Stimulated activated CD4-positive, alpha-beta T cell treated with anti-CD3 and anti-CD28 coated beads, Interleukin-2, amount 100 ng/mL, for 4 hours (primary cell): ENCODE measurements at places on chromosomes 11 and 22.

DNA sequence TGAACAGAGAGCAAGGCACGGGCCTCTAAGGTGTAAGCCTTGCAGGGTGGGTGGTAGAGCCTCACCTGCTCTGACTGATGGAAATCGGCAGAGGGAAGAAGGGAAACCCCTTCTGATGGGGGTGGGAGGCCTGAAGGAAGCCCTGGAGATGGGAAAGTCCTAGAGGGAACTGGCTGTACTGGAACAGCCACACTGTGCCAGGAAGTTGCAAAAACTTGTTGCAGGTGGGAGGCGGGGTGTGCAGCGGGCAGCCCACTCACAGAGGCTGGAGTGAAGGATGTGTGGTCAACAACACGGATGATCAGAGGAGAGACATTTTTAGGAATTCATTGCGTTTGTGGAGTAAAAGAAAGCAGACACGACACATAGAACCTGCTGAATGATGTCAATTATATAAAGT, 91.3 kb downstream of the ZC3H12C start:
- DNase-seq, result no peak

GRCh38 chr11:86801364-86801763, 1.0 kb downstream of the PRSS23 start:
- no peak for DNase-seq

DNA sequence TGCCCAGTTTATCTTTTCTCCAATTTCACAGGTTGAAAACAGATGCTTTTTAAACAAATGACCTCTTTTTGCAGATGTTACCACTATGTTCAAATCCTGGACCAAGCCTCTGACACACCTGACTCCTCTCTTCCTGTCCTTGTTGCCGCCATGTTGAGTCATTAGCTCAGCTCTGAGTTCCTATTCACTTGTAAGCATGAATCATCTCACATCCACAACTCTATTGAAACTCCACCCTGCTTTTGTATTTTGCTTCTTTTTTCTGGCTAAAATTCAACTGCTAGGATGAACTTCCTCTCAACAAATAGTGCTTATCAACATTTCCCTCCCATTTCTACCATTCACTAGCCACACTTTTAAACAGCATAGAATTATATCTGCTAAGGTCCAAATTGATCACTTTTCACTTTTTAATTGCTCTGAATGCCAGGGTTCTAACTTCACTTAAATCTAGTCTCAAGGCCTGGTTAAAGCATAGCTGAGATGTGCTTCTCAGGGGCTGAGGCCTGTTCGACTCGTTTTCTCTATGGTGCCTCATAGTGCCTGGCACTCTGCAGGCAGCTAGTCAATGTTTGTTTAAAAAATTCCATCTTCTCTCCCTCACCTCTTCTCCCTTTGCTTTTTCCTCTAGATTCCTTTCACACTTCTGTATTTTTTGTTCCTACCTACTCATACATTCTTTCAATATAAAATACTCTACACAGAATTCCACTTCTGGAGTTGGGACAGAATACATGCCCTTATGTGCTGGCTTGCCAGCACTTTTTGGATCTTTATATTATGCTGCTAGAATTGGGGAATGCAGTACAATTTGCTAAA, 3.9 kb downstream of the JOSD1 start:
- peak; percentile 39 for DNase-seq

DNA sequence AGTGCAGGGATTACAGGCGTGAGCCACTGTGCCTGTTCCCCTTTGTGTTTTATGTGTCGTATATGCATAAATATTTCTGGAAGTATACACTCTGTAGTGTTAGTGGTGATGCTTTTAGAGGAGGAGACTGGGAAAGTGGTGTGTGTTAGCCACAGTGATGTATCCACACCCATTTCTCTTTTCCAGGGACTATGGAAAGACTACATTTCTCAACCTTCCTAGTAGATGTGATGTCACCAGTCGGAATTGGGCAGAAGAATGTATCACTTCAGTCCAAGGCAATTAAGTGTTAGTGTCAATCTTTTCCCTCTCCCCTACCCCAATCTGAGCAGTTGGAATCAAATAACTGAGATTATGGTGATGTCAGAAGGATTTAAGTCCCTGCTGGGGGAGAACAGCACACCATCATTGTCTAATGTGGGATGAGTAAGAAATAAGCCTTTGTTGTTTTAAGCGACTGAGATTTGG, 5.8 kb upstream of the ATG16L2 start:
- no peak for DNase-seq

- DNase-seq, result no peak
These were observed 2.9 kb upstream of the TUBGCP6 start for GRCh38 chr22:50247748-50248147.

- no peak for DNase-seq
These were observed 165.2 kb downstream of the LDLRAD3 start for GRCh38 chr11:36108881-36109589.

DNA sequence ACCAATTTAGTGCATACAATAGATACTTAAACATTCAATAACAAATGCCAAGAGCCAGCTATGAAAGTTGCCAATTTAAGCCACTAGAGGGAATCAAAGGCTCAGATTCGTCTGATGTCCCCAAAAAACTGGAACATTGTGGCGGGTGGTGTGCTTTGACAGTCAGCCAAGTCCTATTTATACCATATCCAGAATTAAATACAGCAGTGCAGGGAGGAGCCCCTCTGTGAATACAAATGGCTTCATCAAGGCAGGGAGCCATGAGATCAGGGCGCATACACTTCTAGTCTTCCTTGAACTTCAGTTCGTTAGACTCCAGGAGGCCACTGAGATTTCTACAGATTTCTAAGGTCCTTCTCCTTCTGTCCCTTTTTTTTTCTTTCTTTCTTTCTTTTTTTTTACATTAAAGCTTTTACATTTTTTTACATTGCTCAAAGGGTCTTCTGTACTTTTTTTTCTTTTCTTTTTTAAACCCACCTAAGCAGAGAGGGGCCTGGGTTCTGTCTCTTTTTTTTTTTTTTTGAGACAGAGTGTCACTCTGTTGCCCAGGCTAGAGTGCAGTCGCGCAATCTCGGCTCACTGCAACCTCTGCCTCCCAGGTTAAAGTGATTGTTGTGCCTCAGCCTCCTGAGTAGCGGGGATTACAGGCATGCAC, 41.5 kb upstream of the HSPA8 start:
- DNase-seq, result peak; percentile 9

GRCh38 chr22:45731798-45732495, 60.3 kb downstream of the ATXN10 start:
- no peak for DNase-seq

- DNase-seq, result no peak
These were observed 225.5 kb upstream of the CCDC90B start for GRCh38 chr11:83511646-83512045.

GRCh38 chr11:84993386-84993785, 633.8 kb downstream of the DLG2 start:
- DNase-seq, result no peak

GRCh38 chr22:20566420-20567260, 59.2 kb downstream of the MED15 start:
- DNase-seq, result peak; percentile 39

GRCh38 chr11:11574373-11575287, 47.2 kb downstream of the GALNT18 start:
- DNase-seq, result no peak

DNA sequence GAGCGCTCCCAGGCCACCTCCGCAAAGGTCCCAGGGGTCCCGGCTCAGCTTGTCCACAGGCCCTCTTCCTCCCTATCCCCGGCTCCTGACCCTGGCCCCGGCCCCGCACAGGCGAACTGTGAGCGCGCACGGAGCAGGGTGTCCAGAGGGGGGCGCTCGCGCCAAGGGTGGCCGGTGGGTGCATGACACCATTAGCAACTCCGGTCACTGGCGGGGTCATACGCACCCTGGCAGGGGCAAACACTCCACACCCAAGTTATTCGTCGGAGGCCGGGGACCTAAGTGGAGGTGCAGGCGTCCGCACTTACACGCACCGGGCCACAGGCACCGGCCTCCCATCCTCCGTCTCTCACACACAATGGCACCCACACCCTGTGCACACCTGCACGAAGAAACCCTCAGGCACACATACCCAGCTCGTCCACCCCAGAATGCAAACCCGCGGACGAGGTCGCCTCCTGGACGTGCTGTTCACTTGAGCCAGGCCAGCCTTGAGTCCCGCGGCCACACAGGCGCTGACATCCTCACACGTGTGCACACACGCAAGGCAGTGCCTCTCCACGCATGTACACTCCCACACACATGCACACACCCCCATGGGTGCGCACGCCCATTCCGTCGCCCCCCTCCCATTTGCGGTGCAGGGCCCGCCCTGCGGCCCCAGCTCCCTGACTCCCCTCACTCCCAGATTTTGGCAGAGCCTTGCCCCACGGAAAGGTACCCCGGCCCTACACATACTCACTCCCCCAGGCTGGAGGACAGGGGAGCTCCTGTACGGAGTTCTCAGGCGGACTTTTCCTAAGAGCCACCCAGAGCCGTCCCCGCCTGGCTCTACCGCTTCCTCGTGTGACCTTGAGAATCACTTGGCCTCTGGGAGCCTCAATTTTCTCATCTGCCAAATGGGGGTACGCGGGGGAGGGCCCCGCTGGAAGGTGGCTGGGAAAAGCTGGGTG, at the start of gene RASGRP2:
Gene RASGRP2 (minus strand): TSS at position 552 of the 953 bp plus-strand sequence. CDS start 1,276 bp downstream, outside the sequence.
- DNase-seq, result peak; percentile 66

- DNase-seq, result no peak
These were observed 514 bp downstream of the KRTAP5-9 start for GRCh38 chr11:71548716-71549151.

DNA sequence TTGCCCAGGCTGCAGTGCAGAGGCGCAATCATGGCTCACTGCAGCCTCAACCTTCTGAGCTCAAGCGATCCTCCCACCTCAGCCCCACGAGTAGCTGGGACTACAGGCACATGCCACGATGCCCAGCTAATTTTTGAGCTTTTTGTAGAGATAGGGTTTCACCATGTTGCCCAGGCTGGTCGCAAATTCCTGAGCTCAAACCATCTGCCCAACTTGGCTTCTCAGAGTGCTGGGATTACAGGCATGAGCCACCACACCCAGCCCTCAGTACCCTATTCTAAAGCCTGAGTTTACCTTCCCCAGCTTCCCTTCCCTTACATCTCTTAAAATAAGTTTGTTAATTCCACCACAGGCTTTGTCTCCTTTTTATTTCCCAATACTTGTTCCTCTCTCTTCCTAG, 59.1 kb downstream of the AMBRA1 start:
- no peak for DNase-seq

DNA sequence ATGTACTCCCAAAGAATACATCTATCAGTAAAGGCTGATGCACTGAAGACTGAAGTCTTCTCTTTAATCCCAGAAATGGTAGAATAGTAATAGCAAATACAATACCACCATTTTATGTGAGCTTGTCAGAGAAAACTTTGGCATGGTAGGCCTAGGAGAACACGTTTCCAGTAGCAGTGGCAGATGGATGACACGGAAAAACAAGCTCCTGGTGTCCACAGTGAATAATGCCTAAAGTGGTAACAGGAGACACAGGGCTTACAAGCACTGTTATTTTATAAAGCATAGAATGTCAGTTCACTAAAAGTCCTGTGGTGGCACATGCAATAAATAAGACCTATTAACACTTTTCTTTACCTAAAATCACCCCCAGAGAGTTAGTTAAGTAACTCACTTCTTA, 277.6 kb downstream of the TTC28 start:
- no peak for DNase-seq

DNA sequence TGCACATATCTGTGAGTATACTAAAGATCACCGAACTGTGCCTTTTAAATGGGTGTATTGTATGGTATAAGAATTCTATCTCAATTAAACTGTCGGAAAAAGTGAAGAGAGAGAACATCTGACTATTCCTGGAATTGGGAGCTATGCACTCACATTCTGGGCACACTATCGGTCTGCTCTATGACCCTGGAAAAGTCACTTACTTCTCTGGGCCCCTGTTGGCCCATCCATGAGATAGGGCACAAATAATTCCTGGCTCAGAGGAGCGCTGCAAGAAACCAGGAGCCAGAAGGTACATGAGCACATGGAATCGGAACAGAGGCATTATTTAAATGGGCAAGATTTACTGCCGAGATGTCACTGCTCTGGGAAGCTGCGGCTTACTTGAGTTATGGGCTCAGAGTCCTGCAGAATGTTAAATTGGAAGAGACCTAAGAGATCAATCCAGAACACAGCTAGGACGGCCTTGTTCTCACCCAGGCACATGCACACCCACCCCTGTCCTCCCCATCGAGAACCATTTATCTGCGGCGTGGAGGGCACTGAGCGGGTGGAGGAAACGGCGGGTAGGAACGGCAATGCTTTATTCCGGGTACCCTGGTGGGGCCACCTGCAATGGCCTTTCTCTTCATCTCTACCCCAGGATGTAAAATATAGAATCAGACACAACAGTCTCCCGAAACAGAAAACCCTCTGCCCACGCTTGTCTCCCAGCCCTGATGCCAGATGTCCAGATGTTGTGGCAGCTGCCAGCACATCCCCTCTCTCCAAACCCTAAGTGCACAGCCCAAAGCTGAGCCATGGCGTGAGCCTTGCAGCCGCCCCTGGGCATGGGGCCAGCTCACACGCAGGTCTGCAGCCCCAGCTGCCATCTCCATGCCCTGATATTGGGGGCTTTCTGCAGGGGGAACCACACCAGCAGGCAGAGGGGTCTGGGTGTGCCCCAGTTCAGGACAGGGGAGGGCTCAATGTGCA, 142.4 kb downstream of the DSCAML1 start:
- no peak for DNase-seq

- DNase-seq, result no peak
These were observed 11.3 kb downstream of the LGALS12 start for GRCh38 chr11:63517156-63517555.

GRCh38 chr11:69962152-69962551, 116.0 kb upstream of the ANO1 start:
- DNase-seq, result no peak
